Upper lobe of left lung (tissue), 6 donors: ENCODE measurements at places on chromosomes 5 and 9. TPM values are rescaled to one million over a fixed set of nuclear protein-coding genes. Genes with fewer than 3 reads are reported as not detected.
A peak's percentile ranks its signal among the peaks of the same experiment; 100 is the strongest.

The ACSL6 gene
- 0.69 TPM for total RNA-seq

The USP20 gene
- 21.1 TPM for total RNA-seq

GRCh38 chr9:99967457-99967856, 61.0 kb downstream of the STX17 start:
- no peak overlapping the region for H3K4me3 ChIP-seq
- H3K4me1 ChIP-seq, result no peaks in the 10 kb centered on the region
- H3K27me3 ChIP-seq, result no peaks in the 10 kb centered on the region
- no peak overlapping the region for H3K27ac ChIP-seq
- no peak for DNase-seq

GRCh38 chr5:150166650-150167511, at the start of gene CDX1:
TSS of gene CDX1 (plus strand) at chr5:150166778. CDS start at chr5:150166877, 99 bp downstream.
- H3K4me1 ChIP-seq, result no peaks in the 10 kb centered on the region
- peak; percentile 82 for DNase-seq
- H3K27me3 ChIP-seq, result no peaks in the 10 kb centered on the region
- H3K4me3 ChIP-seq, result no peak within 1 kb of the TSS
- H3K27ac ChIP-seq, result no peak within 1 kb of the TSS
- no peaks in the 10 kb centered on the region for H3K36me3 ChIP-seq
